Occipital lobe (tissue), 3 donors: ENCODE measurements at places on chromosomes 3 and 15. TPM values are rescaled to one million over a fixed set of nuclear protein-coding genes. Genes with fewer than 3 reads are reported as not detected.

ADIPOQ gene
- total RNA-seq: not detected

ANKRD34C gene
- not detected for total RNA-seq

SLC30A4 gene
- 27.0 TPM for total RNA-seq

STRA6 gene
- 2.3 TPM for total RNA-seq

CSPG4 gene
- 5.5 TPM for total RNA-seq

KLHL40 gene
- total RNA-seq: not detected

COL6A5 gene
- total RNA-seq: under 0.01 TPM

IQCH gene
- total RNA-seq: 2.8 TPM

FANCD2OS gene
- not detected for total RNA-seq
